ENCODE measurements at places on chromosomes 1 and 21.

GRCh38 chr1:150392627-150393026, 28.7 kb downstream of the RPRD2 start:
- DNase-seq, result no peak

DNA sequence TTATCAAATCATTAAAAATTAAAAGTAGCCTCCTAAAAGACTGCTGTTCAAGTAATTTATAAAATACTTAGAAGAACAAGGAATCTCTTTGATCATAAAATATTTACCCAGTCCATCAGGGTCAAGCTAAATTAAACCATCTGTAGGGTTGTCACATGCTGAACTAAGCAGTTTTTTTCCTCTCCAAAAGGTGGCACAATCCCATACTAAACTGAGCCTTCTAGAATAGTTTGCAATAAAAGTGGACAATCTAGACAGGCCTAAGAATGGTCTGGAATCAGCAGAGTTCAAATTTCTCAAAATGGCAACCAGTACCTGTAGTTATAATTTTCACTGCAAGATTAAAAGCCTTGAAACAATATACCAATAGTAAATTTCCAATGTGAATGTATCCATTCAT, 194.8 kb downstream of the EIF4G3 start:
- peak; percentile 20 for DNase-seq

DNA sequence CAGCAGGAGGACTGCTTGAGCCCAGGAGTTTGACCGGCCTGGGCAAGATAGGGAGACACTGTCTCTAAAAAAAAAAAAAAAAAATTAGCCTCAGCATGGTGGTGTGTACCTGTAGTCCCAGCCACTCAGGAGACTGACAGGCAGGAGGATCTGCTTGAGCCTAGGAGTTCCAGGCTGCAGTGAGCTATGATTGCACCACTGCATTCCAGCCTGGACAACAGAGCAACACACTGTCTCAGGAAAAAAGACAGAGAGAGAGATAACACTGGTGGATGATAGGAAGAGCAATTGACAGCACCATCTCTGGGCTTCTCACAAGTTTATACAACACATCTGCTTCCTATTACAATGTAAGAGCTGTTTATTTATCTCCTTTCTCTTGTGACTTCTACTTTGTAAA, 2.4 kb upstream of the RNU11 start:
- DNase-seq, result no peak

DNA sequence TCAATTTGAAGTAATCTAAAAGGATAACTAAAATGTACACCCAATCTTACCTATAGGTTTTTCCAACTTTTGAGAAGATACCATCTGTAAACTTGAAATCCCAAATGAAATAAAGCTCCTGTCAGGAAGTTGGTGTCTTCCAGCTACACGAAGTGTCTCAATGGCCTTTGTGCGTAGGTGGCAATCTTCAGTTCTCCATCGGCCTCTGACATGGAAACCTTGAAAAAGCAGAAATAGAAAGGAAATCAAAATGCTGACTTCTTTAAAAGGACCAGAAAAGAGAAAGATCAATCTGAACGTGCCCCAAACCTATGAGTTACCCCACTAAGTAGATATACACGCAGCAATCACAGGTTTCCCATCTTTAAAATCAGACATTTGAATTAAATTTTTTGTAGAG, 10.0 kb downstream of the MKNK1 start:
- no peak for DNase-seq

- no peak for DNase-seq
Measured at GRCh38 chr1:86787621-86788020, 83.2 kb downstream of the SH3GLB1 start.

GRCh38 chr1:96488777-96489176, 232.8 kb upstream of the PTBP2 start:
- DNase-seq, result no peak

- DNase-seq, result no peak
Measured at GRCh38 chr1:29162476-29163138, 19.1 kb downstream of the SRSF4 start.

GRCh38 chr1:197342669-197343068, 74.6 kb downstream of the CRB1 start:
- DNase-seq, result no peak

DNA sequence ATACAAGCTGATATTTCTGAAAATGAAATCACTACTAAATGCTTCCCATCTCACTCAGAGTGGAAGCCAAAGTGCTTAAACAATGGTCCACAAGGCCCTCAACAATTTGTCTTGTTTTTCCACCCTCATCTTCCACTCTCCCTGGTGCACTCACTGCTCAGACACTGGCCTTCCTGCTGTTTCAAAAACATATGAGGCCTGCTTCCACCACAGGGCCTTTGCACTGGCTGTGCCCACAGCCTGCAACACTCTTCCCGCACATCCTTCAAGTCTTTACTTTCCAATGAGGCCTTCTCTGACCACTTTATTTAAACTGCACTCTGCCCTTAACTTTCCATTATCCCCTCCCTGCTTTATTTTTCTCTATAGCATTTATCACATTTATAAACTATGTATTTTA, 53.8 kb downstream of the SYNJ1 start:
- no peak for DNase-seq

GRCh38 chr1:54849219-54850068, 37.6 kb downstream of the DHCR24 start:
- DNase-seq, result no peak

- no peak for DNase-seq
Measured at GRCh38 chr1:245598524-245599305, 443.9 kb downstream of the KIF26B start.

- no peak for DNase-seq
Measured at GRCh38 chr1:206967096-206967849, 3.0 kb downstream of the FCAMR start.

DNA sequence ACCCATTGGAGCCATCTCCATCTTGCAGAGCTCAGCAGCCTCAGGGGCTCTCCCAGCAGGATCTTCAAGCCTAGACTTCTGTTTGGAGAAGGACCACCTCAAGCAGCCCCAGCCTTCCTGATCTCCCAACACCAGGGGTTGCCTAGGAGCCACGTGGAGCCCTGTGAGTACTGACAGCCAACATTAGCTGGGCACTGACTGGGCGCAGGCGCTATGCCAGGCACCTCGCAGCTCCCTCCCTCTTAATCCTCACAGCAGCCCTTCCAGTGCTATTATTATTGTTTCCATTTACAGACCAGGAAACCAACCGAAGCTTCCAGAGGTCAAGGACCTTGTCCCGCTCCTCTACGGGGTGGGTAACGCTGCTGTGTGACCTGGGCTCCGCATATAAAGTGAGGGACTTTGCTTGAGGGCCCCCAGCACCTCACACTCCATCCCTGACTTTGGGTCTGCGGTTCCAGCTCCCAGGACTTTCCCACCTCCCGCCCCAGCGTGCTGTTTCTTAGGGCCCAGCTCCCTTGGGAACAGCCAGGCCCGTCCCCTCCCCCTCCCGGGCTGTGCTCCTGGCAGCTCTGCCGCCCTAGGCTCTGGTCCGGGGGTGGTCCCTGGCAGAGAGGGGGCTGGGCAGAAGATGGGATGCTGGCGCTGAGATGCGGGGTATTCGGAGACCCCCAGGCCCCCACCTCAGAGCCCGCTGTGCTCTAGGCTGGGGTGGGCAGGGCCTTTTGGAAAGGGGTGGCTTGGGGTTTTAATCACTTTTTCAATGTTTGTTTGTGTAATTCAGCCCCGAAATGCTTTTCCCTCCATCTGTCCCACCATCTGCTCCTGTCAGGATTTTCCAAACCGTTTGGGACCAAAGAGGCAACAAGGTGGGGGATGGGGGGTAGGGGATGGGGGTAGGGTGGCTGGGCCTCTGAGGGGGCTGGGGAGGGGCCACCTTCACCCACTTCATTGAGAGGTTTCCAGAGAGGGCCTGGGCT, 4.1 kb upstream of the HPCA start:
- DNase-seq, result no peak

- no peak for DNase-seq
Measured at GRCh38 chr1:166951050-166951449, 24.3 kb downstream of the ILDR2 start.

DNA sequence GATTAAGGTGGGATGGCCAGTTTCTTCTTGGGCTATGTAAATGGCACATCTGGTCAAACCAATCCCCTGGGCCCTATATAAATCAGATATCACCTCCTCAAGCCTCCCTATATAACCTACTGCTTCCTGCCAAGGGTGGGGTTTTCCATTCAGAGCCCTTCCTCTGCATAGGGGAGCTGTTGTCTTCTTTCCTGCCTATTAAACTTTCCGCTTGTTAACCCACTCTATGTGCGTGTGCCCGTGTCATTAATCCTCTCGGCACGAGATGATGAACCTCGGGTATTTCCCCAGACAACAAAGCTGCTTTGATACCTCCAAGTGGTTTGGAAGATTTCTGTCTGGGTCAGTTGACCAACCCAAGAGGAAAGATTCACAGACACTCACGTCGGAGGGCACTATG, 19.3 kb upstream of the SERTAD4 start:
- no peak for DNase-seq

DNA sequence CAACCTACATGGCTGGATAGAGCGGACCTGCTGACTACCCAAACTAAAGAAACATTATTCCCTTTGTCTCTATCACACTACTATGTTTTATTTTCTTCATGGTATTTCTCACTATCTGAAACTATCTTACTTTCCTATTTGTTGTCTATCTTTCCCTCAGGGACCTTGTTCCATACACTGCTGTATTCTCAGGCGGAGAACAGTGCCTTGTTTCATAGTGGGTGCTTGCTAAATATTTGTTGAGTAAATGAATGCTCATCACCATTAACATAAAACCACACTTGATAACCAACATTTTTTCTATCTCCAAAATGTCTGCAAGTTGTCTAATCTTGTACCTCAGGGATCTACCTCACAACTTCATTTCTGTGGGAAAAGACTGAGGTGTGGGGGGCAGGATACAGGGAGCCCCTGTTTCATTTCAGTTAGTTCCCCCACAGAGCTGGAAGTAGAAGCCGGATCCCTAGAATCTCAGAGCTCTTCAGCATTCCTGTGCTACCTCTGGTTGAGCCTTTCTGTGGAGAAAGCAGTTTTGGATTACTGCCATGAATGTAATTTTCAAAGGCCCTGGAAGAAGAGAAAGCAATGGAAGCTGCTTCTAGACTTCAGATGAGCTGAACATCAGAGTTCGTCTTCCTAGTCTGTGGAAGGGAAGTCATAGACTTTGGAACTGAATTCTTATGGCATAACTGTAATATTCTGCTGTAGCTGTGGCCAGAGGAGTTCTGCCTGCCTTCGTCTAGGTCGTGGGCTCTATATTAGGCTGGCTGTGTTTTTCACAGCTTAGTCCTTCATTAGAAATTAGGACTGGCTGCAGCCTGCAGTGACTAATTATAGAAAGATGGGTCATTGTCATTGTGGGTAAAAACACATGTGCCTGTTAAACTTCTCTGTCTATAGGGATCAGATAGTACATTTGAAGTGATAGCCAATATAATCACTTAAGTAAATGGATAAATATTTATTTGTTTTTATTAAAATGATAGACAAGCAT, 293.2 kb upstream of the SGIP1 start:
- no peak for DNase-seq

GRCh38 chr1:218397752-218398339, 52.7 kb downstream of the TGFB2 start:
- peak; percentile 54 for DNase-seq
